Amniotic stem cell (primary cell): ENCODE measurements at places on chromosomes 5 and 9.

DNA sequence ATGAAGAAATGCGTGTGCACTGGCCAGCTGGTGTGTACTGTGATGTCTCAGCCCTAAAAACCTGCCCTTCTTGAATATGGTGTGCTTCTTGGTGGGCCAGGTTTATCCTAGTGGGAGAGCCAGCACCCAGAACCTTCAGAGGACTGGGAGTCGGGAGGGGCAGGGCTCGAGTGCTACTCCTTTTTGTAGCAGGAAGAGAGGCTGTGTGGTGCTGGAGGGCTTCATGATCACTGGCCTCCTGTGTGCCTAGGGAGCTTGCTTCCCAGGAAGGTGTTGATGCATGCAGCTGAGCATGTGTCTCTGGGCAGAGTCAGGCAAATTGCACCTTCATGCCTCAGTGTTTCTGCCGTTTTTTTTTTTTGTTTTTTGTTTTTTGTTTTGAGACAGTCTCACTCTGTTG lies 20.0 kb downstream of the PHF2 start:
- no peak for DNase-seq

DNA sequence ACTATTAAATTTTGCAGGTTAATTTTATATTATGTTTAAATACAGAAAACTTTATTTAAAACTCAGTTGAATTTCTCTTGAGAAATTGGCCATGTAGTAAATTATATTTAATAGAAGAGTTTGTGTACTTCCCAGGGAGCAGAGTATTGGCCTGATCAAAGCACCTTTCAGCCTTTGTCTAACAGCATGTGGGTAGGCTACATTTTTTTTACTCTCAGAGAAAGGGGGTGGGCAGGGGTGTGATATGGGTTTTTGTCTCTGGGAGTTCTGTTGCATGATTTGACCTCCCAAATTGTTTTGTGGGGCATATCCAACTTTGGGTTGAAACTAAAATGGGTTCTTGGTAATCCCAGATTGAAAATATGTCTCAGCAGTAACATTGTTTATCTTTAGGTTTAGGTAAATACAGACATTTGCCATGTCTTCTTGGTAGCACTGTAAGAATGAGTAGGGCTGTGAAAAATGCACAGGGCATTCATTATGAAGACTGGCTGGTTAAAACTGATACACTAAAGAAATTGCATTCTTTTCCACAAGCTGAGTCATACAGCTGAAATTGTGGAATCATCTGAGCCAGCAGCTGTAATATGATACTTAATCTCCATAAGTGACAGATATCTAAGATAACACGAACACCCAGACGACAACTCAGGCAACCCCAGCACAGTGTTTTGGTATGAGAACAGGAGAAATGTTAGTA lies 75.4 kb upstream of the CDKN2B start:
- DNase-seq: peak; percentile 20

GRCh38 chr5:132470596-132470995 lies 20.0 kb downstream of the IRF1 start:
- no peak for DNase-seq

- DNase-seq: no peak
These were observed 38.2 kb upstream of the SEMA4D start for GRCh38 chr9:89536145-89536574.

- DNase-seq: no peak
These were observed 20.8 kb upstream of the ATG10 start for GRCh38 chr5:81950996-81951395.

DNA sequence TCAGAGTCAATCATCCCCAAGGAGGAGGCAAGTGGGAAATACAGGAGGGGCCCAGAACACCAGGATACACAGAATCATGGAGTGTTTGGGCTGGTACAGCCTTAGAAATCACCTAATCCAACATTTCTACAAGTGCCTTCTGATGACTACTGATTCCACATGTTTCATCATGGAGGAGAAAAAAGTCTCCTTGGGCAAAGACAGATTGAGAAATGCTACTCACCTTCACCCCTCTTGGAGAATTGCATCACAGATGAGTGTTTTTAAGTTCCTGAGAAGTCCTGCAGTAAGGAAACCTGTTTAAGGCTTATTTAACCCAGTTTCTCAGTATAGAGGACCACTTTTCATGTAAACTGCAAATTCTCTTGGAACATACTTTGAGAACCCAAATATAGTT lies 2.2 kb upstream of the SLIT3 start:
- DNase-seq: no peak
